Activated CD4-positive, alpha-beta T cell treated with anti-CD3 and anti-CD28 coated beads for 36 hours (primary cell): ENCODE measurements at places on chromosomes 12 and 14. TPM values are rescaled to one million over a fixed set of nuclear protein-coding genes. Genes with fewer than 3 reads are reported as not detected.

The IQSEC3 gene
- not detected for total RNA-seq

- peaks cover 69% of the 10 kb centered on the region for H3K4me1 ChIP-seq
- no peak for DNase-seq
- no peak overlapping the region for H3K27ac ChIP-seq
- no peak overlapping the region for H3K4me3 ChIP-seq
- peaks cover 1% of the 10 kb centered on the region for H3K36me3 ChIP-seq
Measured at GRCh38 chr14:68286667-68287066, 467.1 kb downstream of the RAD51B start.

DNA sequence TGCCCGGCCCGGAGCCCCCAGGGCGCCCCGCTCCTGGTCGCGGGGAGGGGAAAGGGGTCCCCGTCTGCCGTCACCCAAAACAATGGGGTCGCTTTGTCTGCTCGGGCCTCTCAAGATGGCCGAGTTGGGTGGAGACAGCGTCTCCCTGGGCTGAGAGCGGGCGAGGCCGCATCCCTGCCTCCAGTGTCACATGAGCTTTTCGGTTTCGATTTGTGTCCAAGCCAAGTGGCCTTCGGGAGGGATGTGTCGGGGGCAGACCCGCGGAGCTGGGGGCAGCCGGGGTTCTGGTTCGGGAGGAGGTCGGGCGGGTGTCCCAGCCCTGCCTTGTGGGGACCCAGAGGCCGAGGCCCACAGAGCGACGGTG, 790 bp downstream of the DYNC1H1 start:
- peak overlapping the region; percentile 89 for H3K4me3 ChIP-seq
- H3K4me1 ChIP-seq: peaks cover 42% of the 10 kb centered on the region
- peak; percentile 77 for DNase-seq
- peak overlapping the region; percentile 84 for H3K27ac ChIP-seq

DNA sequence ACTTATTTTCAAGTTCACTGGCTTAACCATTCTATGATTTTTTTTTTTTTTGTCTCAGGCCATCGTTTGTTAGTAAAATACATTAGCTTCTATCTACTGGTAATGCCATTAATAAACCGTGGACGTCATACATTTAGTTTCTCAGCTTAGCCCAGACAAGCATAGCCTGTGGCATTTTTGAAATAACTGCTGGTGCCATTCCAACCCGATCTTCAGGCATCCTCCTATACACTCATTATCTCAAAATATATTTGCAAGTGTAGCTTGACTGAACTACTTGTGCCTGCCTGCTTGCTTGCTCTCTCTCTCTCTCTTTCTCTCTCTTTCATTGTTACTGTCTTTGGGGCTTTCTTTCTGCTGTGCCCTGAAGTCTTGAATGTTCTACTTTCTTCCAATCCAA, 12.7 kb upstream of the MBIP start:
- no peak overlapping the region for H3K4me3 ChIP-seq
- peaks cover 28% of the 10 kb centered on the region for H3K27me3 ChIP-seq
- H3K27ac ChIP-seq: no peak overlapping the region
- DNase-seq: no peak

The RPGRIP1 gene
- 0.21 TPM for total RNA-seq

DNA sequence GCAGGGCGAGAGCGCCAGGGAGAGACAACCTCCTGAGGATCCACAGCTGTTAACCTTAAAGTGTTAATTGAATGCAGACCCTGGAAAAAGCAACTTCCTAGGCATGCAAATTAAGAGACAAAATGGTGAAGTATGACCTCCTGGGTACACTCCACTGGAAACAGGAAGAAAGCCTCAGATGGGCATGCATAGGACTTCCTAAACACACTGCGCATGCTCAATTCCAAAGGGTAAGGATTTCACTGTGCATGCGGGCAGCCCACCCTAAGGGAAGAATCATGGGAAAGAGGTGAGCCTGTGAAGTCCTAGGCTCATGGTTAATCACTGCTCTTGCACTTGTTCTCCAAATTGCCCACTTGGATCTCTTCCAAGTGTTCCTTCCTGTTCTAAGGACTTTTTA, 80.5 kb upstream of the CAPRIN2 start:
- peaks cover 24% of the 10 kb centered on the region for H3K27me3 ChIP-seq
- no peak overlapping the region for H3K27ac ChIP-seq
- no peak for DNase-seq
- H3K36me3 ChIP-seq: no peaks in the 10 kb centered on the region

DNA sequence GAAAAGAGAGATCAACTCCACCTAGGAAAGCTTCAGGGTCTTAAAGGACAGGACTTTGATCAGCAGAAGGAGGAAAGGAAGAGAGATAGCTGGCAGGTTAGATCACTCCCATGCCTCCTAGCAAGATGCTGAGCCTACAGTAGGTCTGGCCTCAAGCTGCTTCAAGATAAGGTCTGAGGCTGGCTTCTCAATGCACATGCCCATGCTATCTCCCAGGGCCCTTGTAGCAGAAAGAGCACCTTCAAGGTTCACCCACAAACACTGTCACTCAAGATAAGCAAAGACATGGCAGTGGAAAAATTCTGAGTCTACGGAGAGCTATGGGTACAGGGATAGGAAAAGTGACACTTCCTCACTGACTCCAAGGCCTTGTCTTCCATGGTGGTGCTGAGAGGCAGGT, 14.3 kb downstream of the REM2 start:
- no peak overlapping the region for H3K27ac ChIP-seq
- no peak for DNase-seq
- no peaks in the 10 kb centered on the region for H3K27me3 ChIP-seq
- peaks cover 16% of the 10 kb centered on the region for H3K4me1 ChIP-seq
- no peak overlapping the region for H3K4me3 ChIP-seq

- H3K27me3 ChIP-seq: peaks cover 4% of the 10 kb centered on the region
- H3K36me3 ChIP-seq: no peaks in the 10 kb centered on the region
- no peak overlapping the region for H3K4me3 ChIP-seq
- H3K27ac ChIP-seq: no peak overlapping the region
- no peaks in the 10 kb centered on the region for H3K4me1 ChIP-seq
- DNase-seq: no peak
Measured at GRCh38 chr12:6049587-6049986, 74.9 kb downstream of the VWF start.

DNA sequence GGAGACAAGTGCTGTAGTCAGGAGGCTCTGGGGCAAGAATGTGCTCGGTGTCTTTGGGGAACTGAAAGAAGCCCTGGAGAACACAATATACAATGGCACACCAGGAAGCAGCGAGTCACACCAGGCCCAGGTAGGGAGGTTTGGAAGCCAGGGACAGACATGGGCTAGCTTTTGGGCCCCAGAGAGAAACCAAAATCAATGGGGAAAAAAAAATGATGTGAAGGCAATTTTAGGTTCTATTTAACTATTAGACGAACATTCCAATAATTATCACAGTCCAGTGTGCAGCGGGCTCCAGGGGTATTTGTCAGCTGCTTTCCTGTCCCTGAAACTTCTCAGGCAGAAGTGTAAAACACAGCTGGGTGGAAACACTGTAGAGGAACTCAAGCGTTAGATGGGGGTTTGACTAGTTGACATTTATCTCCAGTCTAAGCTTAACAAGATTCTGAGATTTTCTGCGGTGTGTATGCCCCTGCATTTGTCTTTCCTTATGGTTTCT, 21.8 kb upstream of the EGLN3 start:
- H3K4me1 ChIP-seq: no peaks in the 10 kb centered on the region
- peaks cover 2% of the 10 kb centered on the region for H3K36me3 ChIP-seq
- H3K27me3 ChIP-seq: no peaks in the 10 kb centered on the region
- no peak for DNase-seq
- no peak overlapping the region for H3K27ac ChIP-seq

DNA sequence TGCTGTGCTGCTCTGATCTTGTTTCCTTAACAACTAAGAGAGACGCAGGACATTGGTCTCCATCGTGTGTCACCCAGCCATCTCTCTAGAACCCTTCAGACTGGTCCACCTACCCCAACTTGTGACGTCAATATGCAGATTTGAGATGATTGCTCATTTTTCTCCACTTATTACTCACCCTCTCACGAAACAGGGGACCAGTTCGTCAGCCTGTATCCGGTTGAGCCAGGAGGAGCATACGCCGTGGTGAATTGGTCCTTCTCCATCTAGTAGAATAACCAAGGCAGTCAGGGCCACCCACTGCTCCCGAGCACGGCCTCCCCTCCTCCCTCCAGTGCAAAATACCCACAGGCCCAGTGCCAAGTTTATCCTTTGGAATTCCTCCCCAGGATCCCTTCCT, 36.2 kb upstream of the FBXO21 start:
- no peak overlapping the region for H3K27ac ChIP-seq
- H3K36me3 ChIP-seq: no peaks in the 10 kb centered on the region
- no peak overlapping the region for H3K4me3 ChIP-seq
- no peaks in the 10 kb centered on the region for H3K4me1 ChIP-seq
- DNase-seq: no peak
- peaks cover 5% of the 10 kb centered on the region for H3K27me3 ChIP-seq

- no peak overlapping the region for H3K4me3 ChIP-seq
- H3K27ac ChIP-seq: no peak overlapping the region
- H3K27me3 ChIP-seq: no peaks in the 10 kb centered on the region
- no peak for DNase-seq
- H3K4me1 ChIP-seq: no peaks in the 10 kb centered on the region
Measured at GRCh38 chr14:22332686-22333421, 256.2 kb downstream of the DAD1 start.

- H3K4me3 ChIP-seq: no peak overlapping the region
- no peak overlapping the region for H3K27ac ChIP-seq
- no peak for DNase-seq
- no peaks in the 10 kb centered on the region for H3K36me3 ChIP-seq
- no peaks in the 10 kb centered on the region for H3K4me1 ChIP-seq
Measured at GRCh38 chr14:100698066-100698465, 28.6 kb upstream of the DLK1 start.

GRCh38 chr14:55689981-55690871, 110.2 kb downstream of the KTN1 start:
- no peak overlapping the region for H3K4me3 ChIP-seq
- no peaks in the 10 kb centered on the region for H3K27me3 ChIP-seq
- H3K4me1 ChIP-seq: no peaks in the 10 kb centered on the region

DNA sequence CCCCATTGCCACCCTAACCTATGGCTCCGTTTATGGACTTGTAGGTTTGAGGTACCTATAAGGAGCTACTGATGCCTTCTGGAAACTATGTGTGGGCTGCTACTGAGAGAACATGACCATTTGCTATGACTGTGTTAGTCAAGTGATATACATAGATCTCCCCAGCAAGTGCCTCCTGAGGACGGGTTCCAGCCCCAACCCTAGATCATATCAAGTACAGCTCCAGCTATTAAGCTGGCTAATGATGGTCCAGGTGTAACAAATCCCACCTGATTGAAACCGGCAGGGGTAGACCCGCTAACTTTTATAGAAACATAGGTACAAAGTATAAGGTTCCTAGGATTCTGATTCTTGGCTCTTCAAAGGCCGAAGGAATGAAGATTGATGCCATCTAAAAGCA, 23.7 kb downstream of the NINJ2 start:
- no peak overlapping the region for H3K4me3 ChIP-seq
- peak; percentile 53 for DNase-seq
- peaks cover 3% of the 10 kb centered on the region for H3K36me3 ChIP-seq
- peaks cover 59% of the 10 kb centered on the region for H3K4me1 ChIP-seq
- H3K27me3 ChIP-seq: no peaks in the 10 kb centered on the region

DNA sequence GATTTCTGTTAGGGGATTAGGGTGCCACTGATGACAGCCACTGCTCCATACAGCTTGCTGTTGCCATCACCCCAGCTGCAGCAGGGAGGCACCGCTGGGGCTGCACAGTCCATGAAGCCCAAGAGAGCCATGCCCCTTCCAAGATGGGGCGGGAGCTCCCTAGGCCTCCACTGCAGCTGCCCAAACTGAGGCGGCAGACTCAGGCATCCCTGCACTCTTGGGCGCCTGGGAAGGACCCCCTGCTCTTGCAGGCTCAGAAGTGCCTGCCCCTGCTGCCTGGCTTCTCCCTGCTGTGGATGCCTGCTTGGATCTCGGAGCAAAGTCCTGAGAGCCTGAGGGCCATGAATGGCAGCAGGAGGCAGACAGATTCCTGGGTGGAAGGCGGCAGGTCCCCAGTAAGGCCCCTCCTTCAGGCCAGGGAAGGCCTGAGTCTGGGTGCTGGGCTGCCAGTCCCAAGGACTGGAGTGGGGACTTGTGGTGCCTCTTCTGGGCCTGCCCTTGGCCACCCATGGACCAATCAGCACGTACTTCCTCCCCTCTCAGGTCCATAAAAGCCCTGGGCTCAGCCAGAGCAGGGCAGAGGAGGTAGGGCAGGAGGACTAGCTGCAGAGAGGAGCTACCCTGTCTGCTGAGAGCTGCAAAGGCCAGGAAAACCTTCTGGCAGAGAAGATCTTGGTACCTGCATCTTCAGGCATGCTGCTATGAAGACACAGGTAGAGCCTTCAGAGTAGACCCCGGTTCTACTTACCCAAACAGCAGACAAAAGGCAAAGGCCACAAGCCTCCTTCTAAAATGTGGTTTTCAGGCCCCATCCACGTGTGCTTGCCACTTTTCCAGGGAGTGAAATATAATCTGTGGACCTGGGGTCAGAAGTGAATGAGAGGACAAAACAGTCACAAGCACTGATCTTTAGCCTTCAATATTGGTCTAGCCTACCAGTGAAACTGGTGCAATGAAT, 30.0 kb upstream of the STK38L start:
- H3K27me3 ChIP-seq: no peaks in the 10 kb centered on the region
- H3K4me1 ChIP-seq: peaks cover 4% of the 10 kb centered on the region
- DNase-seq: no peak
- H3K4me3 ChIP-seq: no peak overlapping the region
- H3K36me3 ChIP-seq: peaks cover 5% of the 10 kb centered on the region
- no peak overlapping the region for H3K27ac ChIP-seq

The PRB4 gene
- total RNA-seq: not detected

The ALX1 gene
- total RNA-seq: not detected

- no peaks in the 10 kb centered on the region for H3K27me3 ChIP-seq
- H3K4me1 ChIP-seq: peaks cover 15% of the 10 kb centered on the region
- peaks cover 14% of the 10 kb centered on the region for H3K36me3 ChIP-seq
- no peak overlapping the region for H3K4me3 ChIP-seq
Measured at GRCh38 chr12:21301-22189, 45.0 kb upstream of the IQSEC3 start.

The VSX2 gene
- not detected for total RNA-seq

The LTB4R gene
- total RNA-seq: 10.1 TPM

The SLC10A1 gene
- not detected for total RNA-seq

- no peak overlapping the region for H3K27ac ChIP-seq
- no peaks in the 10 kb centered on the region for H3K27me3 ChIP-seq
- H3K4me3 ChIP-seq: no peak overlapping the region
Measured at GRCh38 chr12:132426349-132427173, 63.4 kb upstream of the FBRSL1 start.

GRCh38 chr12:92432724-92433441, 269.9 kb upstream of the PLEKHG7 start:
- peaks cover 34% of the 10 kb centered on the region for H3K4me1 ChIP-seq
- H3K27me3 ChIP-seq: no peaks in the 10 kb centered on the region
- no peak overlapping the region for H3K4me3 ChIP-seq
- peaks cover 3% of the 10 kb centered on the region for H3K36me3 ChIP-seq
- peak overlapping the region; percentile 81 for H3K27ac ChIP-seq

The SSTR1 gene
- total RNA-seq: not detected

- no peaks in the 10 kb centered on the region for H3K36me3 ChIP-seq
- no peak for DNase-seq
- H3K27me3 ChIP-seq: peaks cover 15% of the 10 kb centered on the region
- no peak overlapping the region for H3K4me3 ChIP-seq
- H3K4me1 ChIP-seq: no peaks in the 10 kb centered on the region
- no peak overlapping the region for H3K27ac ChIP-seq
Measured at GRCh38 chr12:109044241-109044640, 8.1 kb upstream of the USP30 start.

GRCh38 chr14:54317391-54317790, 79.4 kb upstream of the CDKN3 start:
- H3K4me3 ChIP-seq: no peak overlapping the region
- no peak for DNase-seq
- peaks cover 2% of the 10 kb centered on the region for H3K27me3 ChIP-seq
- H3K4me1 ChIP-seq: no peaks in the 10 kb centered on the region

The MAP3K9 gene
- 5.2 TPM for total RNA-seq
